ENCODE measurements at places on chromosomes 16 and 17.

DNA sequence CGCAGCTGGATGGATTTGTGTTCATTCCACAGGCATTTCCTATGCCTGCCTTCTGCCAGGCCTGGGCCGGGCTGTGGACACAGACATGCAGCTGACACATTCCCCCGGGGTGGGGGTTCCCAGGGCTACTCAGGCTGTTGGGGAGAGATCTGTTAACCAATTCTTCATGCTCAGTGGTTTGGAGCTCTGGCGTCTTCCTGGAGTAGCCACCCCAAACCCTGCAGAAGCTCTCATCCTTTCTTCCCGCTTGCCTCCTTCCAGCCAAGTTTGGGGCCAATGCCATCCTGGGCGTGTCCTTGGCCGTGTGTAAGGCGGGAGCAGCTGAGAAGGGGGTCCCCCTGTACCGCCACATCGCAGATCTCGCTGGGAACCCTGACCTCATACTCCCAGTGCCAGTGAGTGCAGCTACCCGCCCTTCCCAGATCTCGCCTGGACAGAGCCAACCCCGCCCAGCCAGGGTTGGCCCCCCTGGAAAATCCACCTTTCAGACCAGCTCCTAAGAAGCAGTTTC, 2.6 kb downstream of the ENO3 start:
- no peak for DNase-seq

DNA sequence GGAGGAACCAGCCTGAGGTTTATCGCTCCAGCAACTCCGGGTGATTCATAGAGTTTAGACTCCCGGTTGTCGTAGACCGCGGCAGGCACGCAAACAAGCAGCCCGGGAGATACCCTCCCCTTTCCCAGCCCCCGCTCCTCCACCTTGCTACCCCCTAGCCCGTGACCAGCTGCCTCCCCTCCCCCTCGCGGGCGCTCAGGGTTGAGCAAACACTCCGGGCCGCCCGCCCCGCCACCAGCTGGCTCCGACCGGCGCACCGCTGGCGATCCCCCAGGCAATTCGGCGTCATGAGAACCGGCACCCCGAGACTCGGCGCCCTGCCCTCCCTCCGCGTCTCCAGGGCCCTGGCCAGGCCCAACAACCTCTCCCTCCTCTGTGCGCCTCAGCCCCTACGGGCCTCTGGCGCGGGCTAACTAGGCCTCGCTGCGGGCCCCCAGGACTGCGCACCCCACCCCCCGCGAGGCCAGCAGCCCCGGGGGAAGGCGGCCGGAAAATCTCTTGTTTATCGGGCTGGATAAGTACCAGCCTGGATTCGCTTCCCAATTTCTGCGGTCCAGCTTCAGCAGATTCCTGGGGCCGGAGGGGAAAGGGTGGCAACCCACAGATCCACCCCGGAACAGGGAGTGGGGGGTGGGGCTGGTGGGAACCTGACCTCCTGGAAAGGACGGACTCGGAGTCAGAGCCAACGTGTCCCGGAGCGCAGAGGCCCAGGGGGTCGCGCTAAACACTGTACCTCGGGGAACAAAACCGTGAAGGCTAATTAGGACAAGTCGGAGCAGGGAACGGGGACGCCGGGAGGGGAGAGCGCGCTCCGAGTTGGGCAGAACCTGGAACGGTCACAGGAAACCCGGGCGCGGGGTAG, 951 bp upstream of the GPRC5C start:
- DNase-seq: no peak

DNA sequence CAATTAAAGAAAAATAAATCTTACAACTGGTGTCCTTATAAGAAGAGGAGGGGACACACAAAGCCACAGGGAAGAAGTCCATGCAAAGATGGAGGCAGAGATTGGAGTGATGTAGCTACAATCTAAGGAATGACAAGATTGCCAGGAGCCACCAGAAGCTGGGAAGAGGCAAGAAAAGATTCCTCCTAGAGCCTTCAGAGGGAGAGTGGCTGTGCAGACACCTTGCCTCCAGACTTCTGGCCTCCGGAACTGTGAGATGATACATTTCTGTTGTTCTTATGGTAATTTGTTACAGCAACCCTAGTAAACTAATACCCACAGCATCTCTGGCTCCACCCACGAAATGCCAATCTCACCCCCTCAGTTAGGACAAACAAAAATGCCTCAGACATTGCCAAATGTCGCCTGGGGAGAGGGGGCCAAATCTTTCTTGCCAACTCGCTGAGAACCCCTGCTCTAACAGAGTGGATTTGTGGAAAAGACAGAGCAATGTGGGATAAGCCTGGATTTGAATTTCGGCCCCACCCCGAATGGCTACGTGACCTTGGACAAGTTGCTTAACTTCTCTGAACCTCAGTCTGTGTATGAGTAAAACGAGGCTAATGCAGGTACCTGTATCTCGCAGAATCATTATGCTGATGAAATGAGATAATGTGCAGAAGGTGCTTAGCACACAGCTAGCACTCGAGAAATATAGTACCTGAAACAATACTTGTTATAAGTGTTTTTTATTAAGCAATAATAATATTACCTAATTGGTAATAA, 37.1 kb upstream of the CSNK2A2 start:
- DNase-seq: no peak

DNA sequence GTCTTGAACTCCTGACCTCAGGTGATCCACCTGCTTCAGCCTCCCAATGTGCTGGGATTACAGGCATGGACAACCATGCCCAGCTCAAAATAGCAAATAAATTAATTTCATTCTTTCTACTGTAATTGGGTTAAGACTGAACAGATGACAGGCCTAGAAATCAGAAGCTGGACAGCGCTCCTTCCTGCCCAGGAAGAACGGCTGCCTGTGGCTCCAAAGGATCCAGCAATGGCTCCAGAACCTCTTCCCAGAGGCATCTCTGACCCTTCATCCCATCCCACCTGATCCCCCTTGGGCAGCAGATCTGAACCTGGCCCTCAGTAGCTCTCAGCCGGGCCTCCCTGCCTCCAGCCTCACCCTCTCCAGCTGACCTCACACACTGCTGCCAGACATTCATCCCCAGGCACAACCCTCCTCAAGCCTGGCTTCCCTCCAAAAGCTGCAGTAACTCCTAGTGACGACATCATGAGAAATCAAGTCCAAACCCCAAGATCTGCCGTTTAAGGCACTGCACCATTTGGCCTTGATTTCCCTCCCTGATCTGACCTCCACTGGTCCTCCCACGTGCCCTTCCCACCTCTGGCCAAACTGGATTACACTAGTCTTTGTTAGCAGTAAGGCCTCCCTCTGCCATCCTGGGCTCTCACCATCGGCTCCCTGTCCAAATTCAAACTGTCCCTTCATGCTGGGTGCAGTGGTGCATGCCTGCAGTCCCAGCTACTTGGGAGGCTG, 3.1 kb upstream of the MIF4GD start:
- no peak for DNase-seq

DNA sequence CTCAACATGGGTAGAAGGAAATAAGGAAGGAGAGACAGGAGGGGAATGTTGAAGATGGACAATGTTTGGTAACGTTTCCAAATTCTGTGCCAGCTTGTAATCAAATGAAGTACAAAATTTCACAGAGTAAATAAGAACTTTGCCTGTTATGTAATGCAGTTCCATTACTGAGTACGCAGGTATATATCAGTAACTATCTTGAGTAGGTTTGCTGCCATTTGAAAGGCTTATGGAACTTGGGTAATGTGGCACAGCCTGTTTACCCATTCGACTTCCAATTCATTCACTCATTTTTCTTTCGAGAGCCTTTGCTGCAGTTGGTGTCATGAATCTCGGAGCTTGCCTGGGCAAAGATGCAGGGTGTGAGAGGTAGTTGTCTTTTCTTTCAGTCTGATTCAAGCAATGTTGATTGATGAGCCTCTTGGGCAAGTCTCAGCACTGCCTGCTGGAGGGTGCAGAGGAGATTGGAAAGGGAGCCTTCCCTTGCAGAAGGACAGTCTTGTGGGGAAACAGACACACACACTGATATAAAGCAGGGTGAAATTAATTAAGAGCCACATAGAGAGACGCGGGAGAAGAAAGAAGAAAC, 53.4 kb downstream of the ZNF18 start:
- no peak for DNase-seq

GRCh38 chr16:6160303-6160702, 1062.7 kb upstream of the EEF2KMT start:
- DNase-seq: no peak

GRCh38 chr16:4691666-4692412, 1.5 kb upstream of the NUDT16L1 start:
- DNase-seq: no peak

DNA sequence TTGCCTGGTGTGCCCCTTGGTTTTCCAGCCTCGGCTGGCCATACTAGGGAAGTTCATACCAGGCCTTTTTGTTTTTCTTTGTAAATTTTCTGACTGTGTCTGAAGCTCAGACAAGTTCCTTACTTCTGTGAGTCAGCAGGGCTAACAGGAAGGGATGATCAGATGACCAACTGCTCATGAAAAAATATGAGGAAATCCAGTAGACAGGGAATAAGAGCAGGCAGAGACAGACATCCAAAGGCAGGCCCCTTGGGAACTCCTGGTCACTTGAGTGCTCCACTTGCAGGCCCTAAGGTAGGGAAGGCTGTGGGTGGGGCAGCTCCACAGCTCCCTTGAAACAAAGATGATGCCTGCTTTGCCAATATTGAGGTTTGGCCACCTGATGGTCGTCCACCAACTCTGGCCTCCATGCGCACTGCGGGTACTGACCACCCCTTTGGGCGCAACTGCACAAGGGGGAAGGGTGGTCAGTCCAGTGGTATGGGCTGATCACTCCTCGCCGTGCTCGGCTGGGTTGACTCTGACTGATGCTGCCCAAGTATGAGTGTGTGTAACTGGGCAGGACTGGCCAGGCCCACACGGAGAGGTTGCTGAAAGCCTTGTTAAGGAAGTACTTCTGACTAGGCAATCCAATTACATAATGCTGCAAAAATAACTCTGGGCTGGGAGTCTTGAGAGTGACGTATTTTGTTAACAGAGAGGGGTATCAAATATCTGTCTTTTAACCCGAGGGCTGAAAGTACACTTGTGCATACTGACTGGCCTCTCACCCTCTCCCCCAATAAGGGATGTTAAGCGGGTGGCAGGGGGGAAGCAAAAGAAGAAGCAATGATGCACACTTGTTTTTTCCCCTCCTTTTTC, 20.8 kb upstream of the ZFHX3 start:
- DNase-seq: no peak

DNA sequence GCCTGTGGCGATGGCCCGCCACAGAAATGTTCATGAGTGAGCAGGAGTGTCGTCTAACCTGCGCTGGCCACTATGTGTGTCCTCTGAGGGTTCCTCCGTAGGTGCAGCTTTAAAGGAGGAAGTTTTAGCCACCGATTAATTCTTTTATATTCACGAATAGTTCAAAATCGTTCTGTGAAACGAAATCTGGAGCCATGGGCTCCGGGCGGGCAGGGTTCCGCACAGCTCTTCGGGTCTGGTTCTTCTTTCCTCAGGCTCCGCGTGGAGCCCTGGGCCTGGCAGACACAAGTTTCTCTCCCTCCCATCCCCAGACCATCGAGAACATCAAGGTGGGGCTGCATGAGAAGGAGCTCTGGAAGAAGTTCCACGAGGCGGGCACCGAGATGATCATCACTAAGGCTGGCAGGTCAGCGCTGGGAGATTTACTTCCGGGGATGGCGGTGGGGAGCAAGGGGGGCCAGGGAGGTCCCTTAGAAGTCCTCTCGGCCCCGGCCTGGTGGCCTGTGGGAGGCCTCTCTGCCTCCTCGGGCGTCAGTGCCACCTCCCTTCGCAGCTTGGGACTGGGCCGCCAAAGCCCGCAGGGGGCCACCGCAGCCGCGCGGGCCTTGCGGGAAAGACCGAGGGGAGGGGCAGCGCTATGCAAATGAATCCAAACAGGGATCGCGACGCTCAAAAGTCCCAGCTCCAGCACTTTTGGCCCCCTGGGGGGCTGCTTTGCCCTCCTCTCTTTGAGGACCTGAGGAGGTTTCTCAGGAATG, 5.2 kb downstream of the TBX4 start:
- DNase-seq: no peak

DNA sequence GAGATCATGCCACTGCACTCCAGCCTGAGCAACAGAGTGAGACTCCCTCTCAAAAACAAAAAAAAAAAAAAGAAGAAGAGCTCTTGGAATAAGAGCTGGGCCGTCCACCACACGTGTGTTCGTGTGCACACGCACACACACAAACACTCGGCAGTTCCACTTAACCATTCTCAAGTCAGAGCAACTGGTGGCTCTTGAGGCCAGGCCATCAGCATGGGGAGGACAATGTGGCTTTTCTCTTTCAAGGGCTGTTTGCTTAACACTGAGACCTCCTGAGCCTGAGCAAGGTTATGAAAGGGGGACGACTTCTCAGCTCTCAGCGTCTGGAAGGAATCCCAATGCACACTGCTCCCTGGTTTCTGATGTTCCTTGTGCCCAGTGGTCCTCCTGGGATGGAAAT, 444.9 kb downstream of the SOX9 start:
- no peak for DNase-seq

- DNase-seq: peak; percentile 36
Observed at GRCh38 chr16:50509521-50510341, 38.5 kb upstream of the NKD1 start.

- no peak for DNase-seq
Observed at GRCh38 chr16:11618107-11618717, 31.5 kb upstream of the LITAF start.

- no peak for DNase-seq
Observed at GRCh38 chr16:89491238-89491869, 993 bp upstream of the ANKRD11 start.
